NCI-H510A treated with DMSO at 0.1 percent for 48 hours (cell line): ENCODE measurements at places on chromosomes 4 and X.

- DNase-seq, result no peak
These were observed 68.5 kb downstream of the CYTL1 start for GRCh38 chr4:4950561-4951290.

- no peak for DNase-seq
These were observed 74.5 kb downstream of the DCLK2 start for GRCh38 chr4:150152766-150153165.

DNA sequence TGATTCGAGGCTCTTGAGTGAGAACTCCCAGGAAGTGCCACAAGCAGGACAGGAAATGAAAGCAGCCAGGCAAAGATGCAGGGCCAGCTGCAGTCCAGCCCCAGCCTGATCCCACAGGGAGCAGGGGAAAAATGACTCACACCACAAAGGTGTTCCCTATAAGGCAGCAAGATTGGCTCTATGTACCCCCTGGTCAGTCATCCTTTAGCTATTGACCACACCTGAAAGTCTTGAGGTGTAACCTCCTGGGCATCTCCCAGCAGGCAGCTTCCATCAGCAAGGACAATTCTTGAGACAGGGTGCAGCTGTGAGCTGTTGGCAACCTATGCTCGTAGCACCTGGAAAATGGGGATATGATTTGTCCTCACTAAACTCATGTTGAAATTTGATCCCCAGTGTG lies 27.9 kb upstream of the EXOC1L start:
- DNase-seq, result no peak

DNA sequence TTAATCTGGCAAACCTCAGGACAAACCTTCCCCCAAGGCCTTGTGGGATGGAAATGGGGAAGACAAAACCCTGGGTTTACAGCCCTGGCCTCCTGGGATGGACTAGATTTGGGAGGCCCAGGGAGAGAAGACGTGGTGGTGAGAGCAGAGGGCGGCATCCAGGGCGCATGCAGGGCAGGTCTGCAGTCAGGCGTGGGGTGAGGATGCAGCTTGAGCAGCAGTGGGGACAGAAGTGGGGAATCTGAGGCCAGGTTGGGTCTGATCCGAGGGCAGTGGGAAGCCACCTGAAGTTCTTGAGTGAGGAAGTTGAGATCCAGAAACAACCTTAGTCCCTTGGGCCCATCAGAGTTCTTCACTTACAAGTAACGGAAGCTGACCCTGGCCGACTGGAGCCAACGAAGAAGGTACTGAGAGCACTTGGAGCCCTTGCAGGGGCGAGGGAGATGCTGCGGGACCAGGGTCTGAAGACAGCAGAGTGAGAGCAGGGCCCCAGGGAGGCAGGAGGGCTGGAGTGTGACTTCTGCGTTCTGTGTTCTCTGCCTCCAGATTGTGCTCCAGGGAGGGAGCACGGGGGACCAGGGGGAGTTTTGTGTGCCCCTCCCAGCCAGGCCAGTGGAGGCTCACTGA lies 42.0 kb upstream of the GPR78 start:
- DNase-seq, result no peak

DNA sequence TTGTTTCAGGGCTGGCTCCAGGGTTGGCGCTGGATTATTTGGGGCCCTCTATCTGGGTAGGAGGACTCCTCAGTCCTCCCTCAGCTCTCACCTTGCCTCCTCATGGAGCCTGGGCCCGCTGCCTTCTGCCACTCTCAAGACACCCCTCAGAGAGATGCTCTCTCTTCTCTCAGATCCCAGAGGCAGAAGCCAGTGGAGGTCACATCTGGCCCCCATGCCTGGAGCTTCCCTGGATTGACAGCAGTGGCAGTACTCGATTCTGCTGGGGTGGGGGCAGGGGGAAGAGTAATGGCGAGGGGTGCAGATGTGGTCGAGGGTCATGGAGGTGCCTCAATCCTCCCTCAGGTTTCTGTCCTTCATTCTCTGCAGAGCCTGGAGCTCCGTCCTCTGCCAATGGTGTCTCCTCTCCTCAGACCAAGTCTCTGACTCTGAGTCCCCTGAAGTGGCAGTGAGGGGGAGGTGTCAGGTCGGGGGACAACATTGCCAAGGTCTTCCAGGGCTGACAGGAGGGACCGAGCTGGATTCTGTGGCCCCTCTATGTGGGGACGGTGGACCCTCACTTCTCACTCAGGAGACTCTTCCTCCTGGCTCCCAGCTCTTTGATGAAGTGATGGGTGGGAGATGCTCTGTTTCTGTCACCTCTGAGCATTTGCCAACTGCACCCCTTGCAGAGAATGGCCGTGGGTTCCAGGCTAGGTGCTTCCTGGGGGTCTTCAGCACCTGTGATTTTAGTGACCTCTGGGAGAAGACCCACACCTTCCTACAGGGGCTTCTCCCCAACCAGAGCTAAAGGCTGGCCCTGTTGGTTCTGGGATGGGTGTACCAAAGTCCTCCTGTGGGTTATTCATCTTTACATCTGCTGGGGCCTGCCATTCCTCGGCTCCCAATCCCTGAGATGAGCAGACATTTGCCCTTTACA lies 10.9 kb upstream of the HSFX1 start:
- DNase-seq, result no peak

GRCh38 chr4:127775843-127776242 lies 6.3 kb upstream of the HSPA4L start:
- no peak for DNase-seq

GRCh38 chr4:150117094-150117493 lies 38.8 kb downstream of the DCLK2 start:
- no peak for DNase-seq

GRCh38 chrX:133448512-133449076 lies 33.3 kb upstream of the GPC4 start:
- peak; percentile 10 for DNase-seq

- DNase-seq, result no peak
These were observed 69.9 kb downstream of the CHIC2 start for GRCh38 chr4:53994382-53995102.

DNA sequence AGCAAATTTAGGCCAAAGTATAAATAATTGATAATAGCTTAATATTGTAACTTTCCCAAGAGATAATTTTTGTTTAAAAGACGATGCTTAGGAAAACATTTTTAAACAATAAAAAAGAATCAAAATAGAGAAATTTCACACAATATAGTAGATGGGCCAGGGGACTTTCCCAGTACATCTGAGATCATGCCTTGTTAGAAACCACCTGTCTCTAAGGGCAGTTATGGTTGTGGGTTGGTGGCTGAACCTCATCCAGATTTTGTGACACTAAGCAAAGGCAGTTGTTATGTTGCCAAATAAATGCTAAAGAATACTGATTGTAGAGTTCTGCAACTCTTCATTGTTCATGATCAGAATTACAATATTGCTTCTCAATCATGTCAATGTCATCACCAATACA lies 270.6 kb downstream of the BANK1 start:
- no peak for DNase-seq

GRCh38 chr4:148874331-148874730 lies 432.1 kb upstream of the NR3C2 start:
- no peak for DNase-seq

- DNase-seq, result no peak
These were observed 4.7 kb upstream of the HELT start for GRCh38 chr4:185013417-185014125.

- DNase-seq, result no peak
These were observed 33.2 kb downstream of the RELL1 start for GRCh38 chr4:37652747-37653527.

- DNase-seq, result no peak
These were observed 17.2 kb upstream of the SPRY1 start for GRCh38 chr4:123379392-123379791.

DNA sequence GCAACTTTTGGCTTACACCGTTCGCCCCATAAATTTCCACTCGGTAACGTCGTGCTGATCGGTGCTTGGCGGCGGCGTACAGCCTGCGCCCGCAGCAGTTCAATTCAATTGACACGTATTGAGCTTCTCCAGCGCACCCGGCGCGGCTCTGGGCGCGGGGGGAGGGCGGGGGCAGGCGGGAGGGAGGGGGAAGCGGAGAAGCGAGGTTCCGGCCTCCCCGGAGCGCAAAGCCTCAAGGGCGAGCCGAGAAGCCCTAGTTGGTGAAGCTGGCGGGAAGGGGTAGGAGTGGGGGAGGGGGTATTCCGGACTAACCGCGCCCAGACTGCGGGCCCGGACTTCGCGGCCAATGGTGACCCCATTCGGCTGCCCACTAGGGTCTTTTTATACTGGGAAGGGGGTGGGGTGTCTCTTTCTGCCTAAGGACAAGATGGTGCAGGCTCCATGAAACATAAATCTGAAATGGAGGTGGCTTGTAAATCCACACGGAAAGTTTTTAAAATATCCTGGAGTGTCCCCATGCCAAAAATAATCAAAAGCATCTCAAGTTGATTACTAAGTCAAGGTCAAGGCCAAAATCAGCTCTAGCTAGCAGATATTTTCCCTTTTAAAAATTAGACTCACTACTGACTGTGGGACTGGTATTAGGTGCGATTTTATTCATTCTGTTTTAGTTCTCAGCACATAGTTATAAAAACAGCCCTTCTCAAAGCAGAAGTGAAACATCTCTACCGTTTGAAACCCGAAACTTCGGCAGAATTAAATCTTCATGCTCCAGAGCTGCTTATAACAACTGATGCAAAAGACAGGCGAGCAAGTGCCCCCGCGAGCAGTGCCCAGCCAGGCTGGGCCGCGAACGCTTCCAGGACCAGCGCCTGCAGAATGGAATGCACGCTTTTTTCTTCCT lies 1.5 kb upstream of the BCOR start:
- peak; percentile 19 for DNase-seq

GRCh38 chrX:119686087-119686691 lies 6.8 kb downstream of the SEPTIN6 start:
- DNase-seq, result peak; percentile 3

- no peak for DNase-seq
These were observed 11.0 kb upstream of the CWH43 start for GRCh38 chr4:48974979-48975640.

DNA sequence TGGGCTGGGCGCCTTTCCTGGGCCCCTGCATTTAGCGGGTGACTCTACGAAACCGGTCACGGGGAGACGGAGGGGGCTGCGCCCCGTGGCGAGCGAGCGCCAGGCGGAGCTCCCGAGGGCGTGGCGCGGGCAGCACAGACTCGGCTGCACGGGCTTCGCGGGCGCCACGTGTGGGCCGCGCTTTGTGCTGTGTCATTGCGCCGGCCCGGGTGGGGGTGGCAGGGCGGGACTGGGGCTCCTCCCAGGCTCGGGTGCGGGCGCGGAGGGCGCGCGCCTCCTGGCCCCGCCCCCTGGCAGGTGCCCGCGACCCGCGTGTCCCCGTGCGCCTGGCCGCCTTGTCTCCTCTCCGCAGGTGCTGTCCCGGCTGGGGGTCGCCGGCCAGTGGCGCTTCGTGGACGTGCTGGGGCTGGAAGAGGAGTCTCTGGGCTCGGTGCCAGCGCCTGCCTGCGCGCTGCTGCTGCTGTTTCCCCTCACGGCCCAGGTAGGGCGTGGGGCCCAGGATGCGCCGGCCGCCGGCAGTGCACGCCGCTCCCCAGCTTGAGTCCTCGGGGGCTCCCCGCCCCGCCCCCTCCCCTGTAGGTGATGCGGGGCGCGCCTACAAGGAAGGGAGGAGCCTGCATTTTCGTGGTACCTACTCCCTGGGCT lies 651 bp downstream of the UCHL1 start:
- peak; percentile 15 for DNase-seq

- no peak for DNase-seq
These were observed 102.6 kb downstream of the PHEX start for GRCh38 chrX:22134681-22135080.

DNA sequence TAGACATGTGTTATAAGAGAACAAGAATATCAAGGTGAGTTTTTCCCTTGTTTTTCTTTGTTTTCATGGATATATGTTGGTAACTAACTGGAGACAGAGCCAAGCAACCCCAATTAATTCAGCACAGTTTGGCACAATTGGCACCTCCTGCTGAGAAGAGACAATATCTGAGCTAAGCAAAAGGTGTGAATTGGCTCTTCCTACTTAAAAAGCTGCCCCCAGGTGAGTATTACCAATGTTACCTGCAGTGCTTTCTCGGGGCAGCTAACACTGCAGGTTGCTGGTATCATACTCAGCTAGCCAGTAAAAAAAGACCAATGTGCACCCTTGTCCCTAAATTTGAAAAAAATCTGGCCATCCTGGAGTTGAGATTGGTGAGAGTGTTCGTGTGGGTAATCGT lies 871.2 kb upstream of the TENM3 start:
- no peak for DNase-seq

GRCh38 chr4:59553721-59554091 lies 1646.4 kb upstream of the ADGRL3 start:
- peak; percentile 45 for DNase-seq

- no peak for DNase-seq
These were observed 18.5 kb upstream of the AP1AR start for GRCh38 chr4:112213091-112213490.
